ENCODE measurements at places on chromosomes 4 and X.
A peak's percentile ranks its signal among the peaks of the same experiment; 100 is the strongest.

DNA sequence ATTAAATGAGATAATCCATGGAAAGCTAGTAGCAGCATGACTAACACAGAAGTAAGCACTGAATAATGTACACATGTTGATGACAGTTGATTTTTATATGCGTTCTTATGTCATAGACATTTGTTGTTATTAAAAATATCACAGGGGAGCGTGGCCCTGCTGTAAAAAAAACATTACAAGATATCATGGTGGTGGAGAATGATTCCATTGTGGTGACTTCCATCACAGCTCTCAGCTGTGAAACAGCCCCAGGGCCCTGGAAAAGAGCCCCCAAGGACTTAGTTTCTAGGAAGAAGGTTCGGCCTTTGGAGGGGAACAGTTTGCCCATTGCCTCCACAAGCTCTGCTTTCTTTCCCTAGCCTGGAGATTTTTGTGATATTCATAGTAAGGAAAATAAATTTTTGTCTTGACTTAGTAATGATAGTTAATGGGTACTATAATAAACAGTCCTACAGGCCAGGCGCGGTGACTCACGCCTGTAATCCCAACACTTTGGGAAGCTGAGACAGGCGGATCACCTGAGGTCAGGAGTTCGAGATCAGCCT lies 49.9 kb downstream of the FAM114A1 start:
- DNase-seq: no peak

- no peak for DNase-seq
These were observed 307.4 kb downstream of the RAB28 start for GRCh38 chr4:13176741-13177142.

DNA sequence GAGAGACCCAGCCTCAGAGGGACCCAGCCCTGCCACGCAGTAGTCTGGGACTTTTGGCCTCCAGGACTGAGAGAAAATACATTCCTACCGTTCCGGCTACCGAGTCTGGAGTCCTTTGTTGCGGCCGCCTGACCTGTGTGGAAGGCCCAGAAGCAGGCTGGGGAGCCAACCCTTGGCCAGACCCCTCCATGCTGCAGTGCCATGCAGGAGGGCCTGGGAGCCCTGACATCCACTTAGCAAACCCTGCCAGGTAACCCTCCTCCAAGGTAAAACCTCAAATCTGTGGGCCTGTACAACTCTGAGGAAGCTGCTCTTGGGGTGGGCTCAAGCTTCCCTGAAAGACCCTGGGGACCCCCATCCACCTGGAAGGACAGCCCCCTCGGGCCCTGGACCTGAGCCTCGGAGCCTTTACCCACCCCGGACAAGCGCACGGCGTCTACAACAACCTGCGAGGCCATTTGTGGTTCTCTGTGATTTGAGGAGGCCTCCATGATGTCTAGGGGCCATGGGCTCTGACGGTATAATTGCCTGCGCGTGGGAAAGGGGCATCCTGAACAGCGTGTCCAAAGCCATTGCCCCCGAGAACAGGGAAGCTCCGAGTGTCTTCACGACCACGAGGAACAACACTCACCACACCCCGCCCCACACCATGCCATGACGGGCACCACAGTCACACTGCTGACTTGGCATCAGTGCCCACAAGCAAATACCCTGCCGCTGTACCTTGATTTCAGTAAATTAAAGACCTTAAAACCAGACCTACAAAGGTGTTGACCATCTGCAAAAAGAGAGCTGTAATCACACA lies 58.7 kb downstream of the ZFYVE28 start:
- DNase-seq: no peak

DNA sequence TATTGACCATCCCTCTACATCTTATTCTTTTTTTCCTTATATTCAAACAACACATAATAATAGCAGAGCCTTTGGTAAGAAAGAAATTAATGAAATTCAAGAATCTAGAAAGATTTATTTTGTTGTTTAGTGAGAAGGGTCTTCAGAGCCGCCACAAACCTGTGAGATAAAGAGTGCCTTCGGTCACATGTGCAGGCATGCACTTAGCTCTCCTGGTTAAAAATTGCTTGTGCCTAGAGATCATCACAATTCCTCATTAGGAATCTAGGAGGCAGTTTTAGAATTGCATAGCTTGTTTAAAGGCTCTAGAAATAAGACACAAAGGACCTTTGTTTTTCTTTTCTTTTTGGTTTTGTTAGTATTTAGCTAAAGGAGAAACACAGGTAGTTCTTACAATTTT lies 1948.4 kb upstream of the IGFBP7 start:
- no peak for DNase-seq

- DNase-seq: no peak
These were observed 144.0 kb downstream of the SH3KBP1 start for GRCh38 chrX:19743386-19743785.

DNA sequence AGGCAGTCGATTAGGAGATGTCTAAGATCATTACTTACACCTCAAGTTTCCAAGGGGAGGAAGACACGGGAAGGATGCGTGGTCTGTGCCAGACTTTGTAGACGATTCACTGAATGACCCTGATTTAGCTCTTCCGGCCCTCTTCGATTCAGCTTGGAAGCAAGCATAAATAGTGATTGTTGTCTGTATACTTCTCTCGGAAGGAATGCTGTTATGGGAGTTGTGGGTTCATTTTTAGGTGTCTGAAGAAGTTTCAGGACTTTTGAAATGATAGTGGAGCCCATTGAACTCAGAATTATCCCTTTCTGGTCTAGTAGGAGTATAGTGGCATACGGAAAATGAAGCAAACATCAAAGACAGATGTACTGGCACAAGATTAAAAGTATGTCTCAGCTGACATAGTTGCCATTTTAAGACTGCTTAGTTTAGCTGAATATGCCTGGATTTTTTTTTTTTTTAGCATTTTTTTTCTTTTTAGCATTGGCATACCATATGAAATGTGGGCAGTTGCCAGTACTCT lies 1.0 kb upstream of the ANKRD17 start:
- DNase-seq: peak; percentile 36

DNA sequence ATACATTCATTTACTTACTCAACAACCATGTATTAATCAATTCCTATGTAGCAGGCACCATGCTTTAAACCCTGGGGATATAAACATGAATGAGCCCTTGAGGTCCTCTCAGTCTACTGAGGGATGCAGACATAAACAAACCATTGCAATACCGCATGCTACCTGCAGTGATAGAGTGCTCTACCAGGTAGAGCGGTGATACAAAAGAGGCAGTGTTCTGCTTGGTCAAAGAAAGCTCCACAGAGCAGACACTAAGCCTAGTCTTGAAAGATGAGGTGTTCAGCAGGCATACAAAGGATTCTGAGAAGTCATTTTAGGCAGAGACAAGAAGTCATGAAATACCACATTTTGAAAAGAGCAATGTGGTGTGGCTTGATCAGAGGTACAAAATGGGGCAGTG lies 26.9 kb upstream of the AMOT start:
- DNase-seq: no peak

GRCh38 chrX:72395237-72395636 lies 89.5 kb upstream of the CITED1 start:
- no peak for DNase-seq

DNA sequence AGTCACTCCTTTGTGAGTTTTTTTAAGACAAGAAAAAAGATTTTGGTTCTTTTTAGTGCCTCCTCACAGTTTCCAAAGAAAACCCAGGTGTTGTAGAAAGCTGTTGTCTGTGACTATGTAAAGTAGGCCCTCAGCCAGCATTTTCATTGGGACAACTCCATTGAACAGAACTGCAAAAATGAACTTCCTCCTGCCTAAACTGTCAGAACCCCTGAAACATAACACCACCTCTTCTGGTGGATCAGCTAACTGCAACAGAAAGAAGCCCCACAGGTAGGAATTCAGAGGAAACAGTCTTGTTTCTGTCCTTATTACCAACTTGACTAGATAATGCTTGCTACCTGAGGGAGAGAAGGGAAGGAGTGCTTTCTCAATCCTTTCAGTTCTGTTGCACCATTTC lies 3.4 kb upstream of the ATP11C start:
- DNase-seq: no peak

GRCh38 chrX:440636-441035 lies 53.9 kb upstream of the PPP2R3B start:
- DNase-seq: no peak

- DNase-seq: no peak
These were observed 45.6 kb downstream of the PPP2R2C start for GRCh38 chr4:6426571-6427438.

DNA sequence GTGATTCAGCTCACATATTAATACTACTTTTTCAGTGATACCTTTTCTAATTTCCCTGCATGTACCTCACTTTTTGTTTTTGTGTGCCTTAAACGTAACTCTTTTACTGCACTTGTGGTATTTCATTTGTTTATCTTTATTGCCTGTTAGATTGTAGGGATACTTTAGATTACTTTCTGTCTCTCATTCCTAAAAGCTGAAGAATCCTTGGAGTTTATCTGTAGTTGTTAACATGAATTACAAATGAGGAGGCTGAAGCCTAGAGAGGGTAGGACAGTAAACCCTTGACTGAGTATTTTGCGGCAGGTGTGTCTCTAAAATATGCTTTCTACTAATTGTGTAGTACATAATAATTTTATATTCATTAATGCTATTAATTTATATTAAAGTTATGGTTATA lies 34.9 kb downstream of the BMP2K start:
- no peak for DNase-seq

- no peak for DNase-seq
These were observed 225.9 kb downstream of the NR3C2 start for GRCh38 chr4:148216321-148216720.

GRCh38 chr4:134740290-134740689 lies 538.7 kb upstream of the PABPC4L start:
- no peak for DNase-seq

DNA sequence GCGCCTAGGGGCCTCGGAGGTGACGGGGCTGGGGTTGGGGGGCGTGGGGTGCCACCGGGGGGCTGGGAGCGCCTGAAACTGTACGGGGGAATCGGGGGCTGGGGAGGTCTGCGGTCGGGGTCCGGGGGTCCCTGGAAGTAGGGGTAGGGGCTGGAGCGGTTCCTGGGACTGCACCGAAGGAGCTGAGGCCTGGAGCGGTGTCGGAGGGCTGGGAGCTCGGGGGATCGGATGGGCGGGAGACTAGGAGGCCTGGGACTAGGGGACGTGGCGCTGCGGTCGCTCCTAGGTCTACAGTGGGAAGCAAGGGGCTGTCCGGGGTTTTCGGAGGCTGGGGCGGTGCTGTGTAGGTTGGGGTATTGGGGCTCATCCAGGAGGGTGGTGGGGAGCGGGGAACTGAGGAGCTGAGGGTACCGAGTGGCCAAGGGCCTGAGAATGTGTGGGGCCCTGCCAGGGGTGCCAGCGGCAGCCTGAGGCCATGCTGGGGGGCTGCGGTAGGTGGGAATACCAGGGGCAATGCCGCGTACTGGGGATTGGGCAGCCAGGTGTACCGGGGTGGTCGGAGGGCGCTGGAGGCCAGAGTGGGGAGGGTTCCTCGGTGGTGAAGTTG lies 562 bp downstream of the AKAP17A start:
- no peak for DNase-seq

- peak; percentile 37 for DNase-seq
These were observed 20.5 kb upstream of the DHRSX start for GRCh38 chrX:2521092-2521926.

DNA sequence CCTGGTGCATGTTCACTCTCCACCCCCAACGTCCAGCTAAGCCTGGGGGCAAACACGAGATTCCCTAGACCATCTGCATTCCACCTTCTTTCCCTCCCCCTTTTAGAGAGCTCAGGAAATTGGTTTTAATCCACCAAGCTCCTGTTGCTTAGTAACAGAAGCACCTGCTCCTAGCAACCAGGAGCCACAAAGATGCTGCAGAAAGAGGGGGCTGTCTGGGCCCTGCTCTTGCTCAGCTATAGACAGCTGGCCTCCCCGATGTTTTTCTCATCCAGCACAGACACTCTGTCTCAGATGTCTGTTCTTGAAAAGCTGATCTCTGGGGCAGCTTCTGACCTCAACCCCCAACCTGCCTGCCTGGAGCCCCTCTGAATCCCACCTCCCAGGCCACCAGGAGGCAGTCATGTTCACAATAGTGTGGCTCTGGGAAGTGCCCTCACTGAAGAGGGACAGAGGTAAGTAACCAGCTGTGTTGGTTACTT lies 71.5 kb downstream of the SLC16A2 start:
- no peak for DNase-seq

DNA sequence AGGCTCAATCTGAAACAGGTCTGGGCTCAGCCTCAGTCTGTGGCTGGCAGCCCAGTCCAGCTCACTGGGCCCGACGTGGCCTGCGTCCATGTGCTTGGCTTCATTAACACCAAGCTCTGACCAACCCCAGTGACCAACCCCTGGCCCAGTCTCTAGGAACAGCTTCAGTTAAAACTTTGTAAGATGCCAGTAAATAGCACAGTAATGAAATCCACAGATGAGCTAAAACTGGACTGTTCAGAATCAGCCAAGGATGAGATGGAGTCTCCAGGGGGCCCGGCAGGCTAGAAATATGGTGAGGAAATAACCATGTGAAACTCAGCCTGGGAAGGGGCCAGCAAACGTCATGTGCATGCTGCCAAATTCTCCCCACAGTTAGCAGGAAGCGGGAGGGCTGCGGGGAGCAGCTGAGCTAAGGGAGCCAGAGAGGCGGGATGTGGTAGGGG lies 37.1 kb upstream of the XPNPEP2 start:
- DNase-seq: peak; percentile 80

GRCh38 chr4:48909697-48910096 lies 3.1 kb upstream of the OCIAD2 start:
- peak; percentile 93 for DNase-seq

DNA sequence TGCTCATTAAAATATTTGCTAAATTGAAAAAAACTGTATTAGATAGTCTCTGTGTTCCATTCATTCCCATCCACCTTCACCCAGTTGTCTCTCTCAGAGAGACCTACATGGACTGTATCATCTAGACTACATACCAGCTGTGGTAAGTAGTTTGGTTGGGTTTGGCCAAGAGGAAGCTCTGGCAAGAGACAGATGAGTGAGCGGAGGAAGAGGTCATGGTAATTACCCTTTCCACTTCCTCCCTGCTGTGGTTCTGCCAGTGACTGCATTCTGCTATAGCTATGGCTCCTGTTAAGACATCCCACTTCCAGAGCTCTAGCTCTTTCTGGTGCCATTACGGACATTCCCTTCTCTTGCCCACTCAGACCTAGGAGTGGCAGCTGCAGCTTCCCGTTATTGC lies 239.0 kb upstream of the MID1 start:
- DNase-seq: no peak

DNA sequence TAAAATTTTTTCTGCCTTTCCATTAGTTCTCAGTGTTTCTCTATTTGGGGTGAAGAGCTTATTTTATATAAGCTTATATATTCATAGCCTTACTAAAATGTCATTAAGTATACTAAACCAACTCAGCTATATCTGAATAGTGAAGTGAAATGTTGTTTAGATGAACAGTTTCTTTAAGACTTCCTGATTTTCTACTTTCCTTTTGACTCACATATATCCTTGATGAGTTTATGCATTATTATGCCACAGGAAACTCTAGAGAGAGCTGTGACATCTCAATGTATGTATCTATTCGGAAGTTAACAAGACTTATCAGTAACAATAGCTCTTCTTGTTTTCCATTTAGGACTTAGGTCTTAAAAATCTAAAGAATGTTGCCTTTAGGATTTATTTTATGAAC lies 1491.8 kb upstream of the IGFBP7 start:
- no peak for DNase-seq
